ENCODE measurements at places on chromosomes 1 and 21.

GRCh38 chr1:55447488-55447887 lies 232.3 kb upstream of the USP24 start:
- H3K27ac ChIP-seq: no peak overlapping the region
- H3K4me1 ChIP-seq: no peaks in the 10 kb centered on the region
- no peak for DNase-seq
- H3K27me3 ChIP-seq: peaks cover 14% of the 10 kb centered on the region
- H3K36me3 ChIP-seq: no peaks in the 10 kb centered on the region

GRCh38 chr1:94316836-94317789 lies 79.7 kb upstream of the ARHGAP29 start:
- no peak for DNase-seq
- no peaks in the 10 kb centered on the region for H3K4me1 ChIP-seq
- no peak overlapping the region for H3K27ac ChIP-seq
- no peak overlapping the region for H3K4me3 ChIP-seq
- no peaks in the 10 kb centered on the region for H3K36me3 ChIP-seq

DNA sequence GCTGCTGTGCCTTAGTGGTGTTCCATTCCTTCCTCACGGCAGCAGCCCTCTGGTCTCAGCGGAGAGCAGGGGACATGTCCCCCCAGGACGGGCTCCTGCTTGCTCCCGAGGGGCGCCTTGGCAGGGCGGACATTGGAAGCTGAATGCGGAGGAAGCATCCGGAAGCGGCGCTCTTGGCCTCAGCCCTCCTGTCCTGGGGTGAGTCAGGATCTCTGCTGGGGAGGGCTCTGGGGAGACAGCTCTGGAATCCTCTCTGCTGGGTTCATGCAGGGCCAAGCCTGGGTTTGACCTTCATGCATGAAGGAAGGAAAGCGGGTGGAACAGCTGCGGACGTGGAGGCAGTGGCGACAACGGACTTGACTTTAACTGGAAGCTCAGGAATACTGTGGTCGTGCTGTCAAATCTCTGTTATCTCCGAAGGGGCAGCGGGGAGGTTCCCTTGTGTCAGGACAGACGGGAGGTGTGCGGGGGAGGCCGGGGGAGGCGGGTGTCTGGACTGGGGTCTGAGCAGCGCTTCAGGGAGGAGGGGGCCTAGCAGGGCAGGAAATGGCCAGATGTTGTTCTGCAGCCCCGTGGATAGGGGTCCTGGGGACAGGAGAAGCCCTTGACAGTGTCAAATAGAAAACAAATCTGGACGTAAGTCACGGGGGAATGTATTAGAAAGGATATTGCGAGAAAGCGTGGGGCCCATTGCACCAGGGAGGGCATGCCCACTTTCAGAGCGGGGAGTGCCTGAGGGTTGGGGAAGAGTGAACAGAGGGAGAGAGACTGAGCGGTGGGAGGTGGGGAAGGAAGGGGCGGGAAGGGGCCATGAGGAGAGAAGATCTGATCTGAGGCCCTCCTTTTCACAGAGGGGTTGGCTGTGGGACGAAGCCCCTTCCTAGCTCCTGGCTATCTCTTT lies 26.6 kb downstream of the CRYAA start:
- DNase-seq: no peak
- H3K4me1 ChIP-seq: peaks cover 25% of the 10 kb centered on the region
- H3K27me3 ChIP-seq: peaks cover 38% of the 10 kb centered on the region

GRCh38 chr1:9842781-9843575 lies 19.2 kb upstream of the CLSTN1 start:
- H3K27me3 ChIP-seq: no peaks in the 10 kb centered on the region
- DNase-seq: no peak
- H3K36me3 ChIP-seq: no peaks in the 10 kb centered on the region
- H3K27ac ChIP-seq: no peak overlapping the region

- no peak overlapping the region for H3K4me3 ChIP-seq
- no peaks in the 10 kb centered on the region for H3K4me1 ChIP-seq
- H3K36me3 ChIP-seq: no peaks in the 10 kb centered on the region
- no peak for DNase-seq
- no peak overlapping the region for H3K27ac ChIP-seq
These were observed 13.0 kb downstream of the RGS1 start for GRCh38 chr1:192588546-192588945.

DNA sequence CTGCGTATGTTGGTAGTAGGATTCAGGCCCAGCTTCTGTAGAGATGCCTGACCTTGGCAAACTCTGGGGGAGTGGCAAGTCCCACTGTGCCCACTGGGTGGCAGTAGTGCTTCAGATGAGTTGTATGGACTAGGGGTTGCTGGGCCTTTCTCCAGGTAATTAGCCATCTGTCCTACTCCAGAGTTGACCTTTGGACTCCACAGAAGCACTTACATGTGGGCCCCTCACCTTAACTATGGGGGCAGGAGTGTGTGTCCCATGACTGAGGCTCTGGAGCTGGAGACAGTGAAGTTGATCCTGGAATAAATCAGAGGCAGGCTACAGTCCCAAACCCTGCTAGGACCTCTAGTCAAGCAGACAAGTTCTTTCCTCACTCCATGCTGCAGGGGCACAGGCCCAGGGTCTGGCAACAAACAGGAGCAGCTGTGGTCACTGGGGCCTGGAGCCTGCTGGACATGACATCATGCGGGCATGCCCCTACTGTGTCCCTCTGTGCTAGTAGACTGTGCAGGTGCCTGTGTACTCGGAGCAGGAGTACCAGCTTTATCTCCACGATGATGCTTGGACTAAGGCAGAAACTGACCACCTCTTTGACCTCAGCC lies 4.6 kb downstream of the DMAP1 start:
- no peak overlapping the region for H3K27ac ChIP-seq
- DNase-seq: peak; percentile 42
- peaks cover 41% of the 10 kb centered on the region for H3K4me1 ChIP-seq
- no peaks in the 10 kb centered on the region for H3K27me3 ChIP-seq
- H3K36me3 ChIP-seq: peaks cover 8% of the 10 kb centered on the region

DNA sequence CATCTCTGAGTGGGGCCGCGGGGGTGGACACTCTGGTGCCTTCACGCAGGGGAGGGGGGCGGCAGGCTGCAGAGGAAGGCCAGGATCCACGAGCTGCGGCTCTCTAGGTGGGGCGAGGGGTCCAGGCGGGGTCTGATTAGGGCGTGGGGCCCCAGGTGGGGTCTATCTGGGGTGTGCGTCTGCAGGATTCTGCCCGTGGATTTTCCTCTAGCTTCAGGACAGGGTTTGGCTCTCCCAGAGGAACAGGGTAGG lies 6.3 kb downstream of the JMJD4 start:
- H3K27ac ChIP-seq: peak overlapping the region; percentile 67
- H3K27me3 ChIP-seq: peaks cover 8% of the 10 kb centered on the region
- H3K4me3 ChIP-seq: peak overlapping the region; percentile 84
- H3K36me3 ChIP-seq: peaks cover 7% of the 10 kb centered on the region
- peaks cover 42% of the 10 kb centered on the region for H3K4me1 ChIP-seq
